Stimulated activated CD8-positive, alpha-beta memory T cell treated with anti-CD3 and anti-CD28 coated beads, Interleukin-15, amount 100 ng/mL, for 24 hours (primary cell): ENCODE measurements at places on chromosomes 16 and 17.

DNA sequence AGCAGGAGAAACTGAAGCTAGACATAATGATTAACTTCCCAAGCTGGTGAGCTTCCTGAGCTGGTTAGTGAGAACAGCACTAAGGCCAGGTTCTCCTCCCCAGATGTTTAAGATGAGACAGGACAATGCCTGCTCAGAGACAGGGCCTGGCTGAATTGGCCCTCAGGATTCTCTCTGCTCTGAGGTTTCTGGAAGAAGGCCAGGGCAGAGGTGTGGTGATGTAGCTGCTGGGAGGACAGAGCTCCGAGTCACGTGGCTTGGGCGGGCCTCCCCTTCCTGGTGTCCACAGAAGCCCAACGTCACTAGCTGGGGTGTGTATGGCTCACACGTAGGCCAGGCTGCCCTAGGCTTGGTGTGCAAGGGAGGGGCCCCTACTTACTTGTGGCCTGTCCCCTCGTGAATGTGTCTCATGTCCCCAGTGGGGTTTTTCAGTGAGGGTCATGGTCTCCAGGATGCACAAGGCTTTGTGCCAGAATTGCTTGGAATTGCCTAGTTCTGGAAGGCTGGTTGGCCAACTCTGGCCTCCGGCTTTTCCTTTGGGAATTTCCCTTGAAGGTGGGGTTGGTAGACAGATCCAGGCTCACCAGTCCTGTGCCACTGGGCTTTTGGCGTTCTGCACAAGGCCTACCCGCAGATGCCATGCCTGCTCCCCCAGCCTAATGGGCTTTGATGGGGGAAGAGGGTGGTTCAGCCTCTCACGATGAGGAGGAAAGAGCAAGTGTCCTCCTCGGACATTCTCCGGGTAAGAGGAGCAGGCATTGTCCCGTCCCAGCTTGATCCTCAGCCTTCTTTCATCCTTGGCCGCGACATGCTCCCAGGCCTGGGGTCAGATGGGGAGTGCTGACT lies 3.4 kb downstream of the NOD2 start:
- DNase-seq, result no peak

GRCh38 chr17:8117980-8118768 lies at the start of gene ALOXE3:
ALOXE3 (minus strand) TSS chr17:8118514; CDS start chr17:8117990, 524 bp downstream.
- DNase-seq, result no peak

DNA sequence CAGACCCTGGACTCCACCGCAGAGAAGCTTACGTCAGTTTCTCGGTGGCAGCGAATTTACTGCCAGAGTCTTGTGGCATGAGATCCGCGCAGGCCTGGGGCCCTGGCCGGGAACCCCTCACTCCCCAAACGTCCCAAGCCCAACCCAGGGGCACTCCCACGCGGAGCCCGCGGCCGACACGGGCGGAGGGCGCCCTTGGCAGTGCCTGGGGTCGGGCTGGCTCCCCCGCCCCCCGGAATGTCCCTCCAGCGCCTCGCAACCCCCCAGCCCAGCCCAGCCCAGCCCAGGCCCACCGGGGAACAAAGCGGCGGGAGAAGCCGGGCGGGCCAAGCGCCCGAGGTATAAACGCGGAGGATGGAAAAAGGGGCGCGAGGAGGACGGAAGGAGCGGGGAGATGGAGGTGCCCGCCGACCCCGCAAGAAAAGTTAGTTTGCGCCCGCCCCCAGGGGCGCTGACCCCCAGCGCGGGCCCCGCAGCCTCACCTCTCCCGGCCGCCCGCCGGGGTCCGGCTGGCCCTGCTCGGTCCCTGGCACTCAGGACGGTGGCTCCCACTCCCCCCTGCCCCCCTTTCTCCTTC lies 330 bp downstream of the CASKIN2 start:
- no peak for DNase-seq

- no peak for DNase-seq
Observed at GRCh38 chr17:50745631-50746030, 21.7 kb downstream of the ANKRD40CL start.

GRCh38 chr16:23917621-23918020 lies 81.8 kb downstream of the PRKCB start:
- no peak for DNase-seq

GRCh38 chr17:30290696-30291542 lies 825 bp downstream of the BLMH start:
- DNase-seq, result peak; percentile 8

- no peak for DNase-seq
Observed at GRCh38 chr17:18963126-18964017, 11.4 kb downstream of the SLC5A10 start.

- DNase-seq, result no peak
Observed at GRCh38 chr17:27878776-27879562, 14.2 kb downstream of the LYRM9 start.

GRCh38 chr17:77457572-77458201 lies 316.9 kb downstream of the SEC14L1 start:
- DNase-seq, result no peak

DNA sequence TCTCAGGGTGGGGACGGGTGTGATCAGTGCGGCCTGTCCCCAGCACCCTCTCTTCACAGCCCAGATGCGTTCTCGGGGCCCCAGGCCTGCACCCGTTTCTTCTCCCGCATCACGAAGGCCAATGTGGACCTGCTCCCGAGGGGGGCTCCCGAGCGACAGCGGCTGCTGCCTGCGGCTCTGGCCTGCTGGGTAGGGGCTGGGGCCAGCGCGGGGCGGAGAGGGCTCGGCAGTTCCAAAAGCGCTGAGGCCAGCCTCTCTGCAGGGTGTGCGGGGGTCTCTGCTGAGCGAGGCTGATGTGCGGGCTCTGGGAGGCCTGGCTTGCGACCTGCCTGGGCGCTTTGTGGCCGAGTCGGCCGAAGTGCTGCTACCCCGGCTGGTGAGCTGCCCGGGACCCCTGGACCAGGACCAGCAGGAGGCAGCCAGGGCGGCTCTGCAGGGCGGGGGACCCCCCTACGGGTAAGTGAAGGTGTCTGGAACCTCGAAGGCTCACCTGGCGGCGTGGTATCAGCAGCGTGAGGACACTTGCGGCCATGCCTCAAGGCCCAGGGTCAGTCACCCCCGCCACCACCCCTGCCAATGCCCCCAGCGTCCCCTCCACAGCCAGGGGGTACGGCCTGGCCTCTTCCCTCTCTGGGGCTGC lies 4.4 kb downstream of the MSLN start:
- DNase-seq, result no peak

DNA sequence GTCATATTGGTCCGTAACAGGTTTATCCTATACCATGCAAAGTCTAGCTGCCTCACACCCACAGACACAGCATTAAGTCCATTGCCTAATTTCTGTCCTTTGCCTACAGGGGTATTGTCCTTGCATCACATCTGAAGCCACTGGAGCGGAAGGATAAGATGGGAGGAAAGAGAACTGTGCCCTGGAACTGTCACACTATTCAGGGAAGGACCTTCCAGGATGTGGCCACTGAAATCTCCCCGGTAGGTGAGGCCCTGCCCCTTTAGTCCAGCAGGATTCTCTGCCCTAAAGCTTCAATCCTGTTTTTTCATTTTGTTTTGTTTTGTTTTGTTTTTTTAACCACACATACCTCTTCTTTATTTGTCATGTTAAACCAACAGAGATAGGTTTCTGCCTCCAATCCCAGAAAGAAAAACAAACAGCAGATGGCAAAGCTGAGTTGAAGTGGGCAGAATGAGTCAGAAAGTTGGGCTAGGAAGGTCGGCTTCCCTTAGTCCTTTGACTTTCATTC lies 2.2 kb upstream of the EFTUD2 start:
- DNase-seq, result no peak

GRCh38 chr17:30961209-30962188 lies 9.3 kb upstream of the RNF135 start:
- DNase-seq, result no peak

GRCh38 chr16:4664538-4665418 lies 28.6 kb upstream of the NUDT16L1 start:
- DNase-seq, result no peak

DNA sequence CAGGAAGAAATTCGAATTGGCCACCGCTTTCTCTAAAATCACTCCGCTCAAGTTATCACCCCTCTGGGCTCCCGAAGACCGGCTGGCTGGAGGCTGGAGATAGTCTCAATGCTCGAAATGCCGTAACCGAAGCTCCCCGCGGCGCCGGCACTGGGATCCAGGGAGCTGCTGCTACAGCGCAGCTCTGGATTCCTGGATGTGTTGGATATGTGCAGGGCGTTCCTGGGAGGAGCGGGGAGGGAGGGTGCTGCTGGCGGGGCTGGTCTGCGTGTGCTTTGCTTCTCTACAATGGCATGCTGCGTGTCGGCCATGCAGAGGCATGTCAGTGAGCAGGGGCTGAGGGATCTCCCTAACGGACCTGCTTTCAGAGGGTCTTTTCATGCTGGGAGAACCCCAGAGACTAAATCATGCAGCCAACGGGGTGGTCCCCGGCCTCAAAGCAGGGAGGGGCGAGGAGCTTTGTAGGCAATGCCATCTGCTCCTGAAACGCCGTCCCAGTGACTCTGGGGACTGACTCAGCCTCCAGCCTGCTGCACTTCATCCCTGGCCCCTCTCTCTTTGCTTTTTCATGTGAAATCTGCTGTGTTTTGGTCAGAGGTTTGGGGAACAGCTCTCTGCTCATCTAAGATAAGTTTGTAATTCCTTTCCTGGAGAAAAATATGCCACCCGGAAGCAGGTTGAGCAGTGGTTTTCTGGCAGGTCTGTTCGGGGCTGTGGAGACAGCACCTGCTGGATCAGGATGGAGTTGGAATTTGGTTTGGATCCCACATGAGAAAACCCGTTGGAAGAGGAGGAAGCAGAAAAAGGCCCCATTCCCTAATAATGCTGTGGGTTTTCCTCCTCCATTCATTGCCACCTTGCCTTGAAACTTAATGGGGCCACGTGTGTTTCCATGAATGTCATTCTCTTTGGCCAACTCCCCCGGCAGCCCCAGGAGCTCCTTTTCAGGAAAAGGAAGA lies 311.4 kb downstream of the SEC14L1 start:
- no peak for DNase-seq

GRCh38 chr16:85137323-85138072 lies 25.2 kb upstream of the CIBAR2 start:
- DNase-seq, result no peak

DNA sequence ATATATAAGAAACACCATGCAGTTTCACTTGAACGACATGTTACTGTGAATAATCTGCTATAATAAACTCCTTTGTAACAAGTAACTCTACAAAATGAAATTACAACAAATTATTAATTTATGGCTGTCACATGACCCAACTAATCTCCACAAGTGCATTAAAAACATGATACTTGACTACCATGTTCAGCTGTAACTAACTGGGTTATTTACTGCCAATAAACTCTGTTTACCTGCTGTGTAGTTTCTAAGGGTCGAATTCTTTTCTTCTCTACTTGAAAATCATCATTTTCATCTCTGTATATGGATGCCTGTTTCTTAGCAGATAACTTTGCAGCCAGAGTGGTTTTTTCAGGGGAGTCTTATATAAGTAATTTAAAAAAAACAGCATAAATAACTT lies 14.4 kb downstream of the BRIP1 start:
- DNase-seq, result no peak

GRCh38 chr17:36600936-36601302 lies 464 bp upstream of the MRM1 start:
- peak; percentile 13 for DNase-seq

DNA sequence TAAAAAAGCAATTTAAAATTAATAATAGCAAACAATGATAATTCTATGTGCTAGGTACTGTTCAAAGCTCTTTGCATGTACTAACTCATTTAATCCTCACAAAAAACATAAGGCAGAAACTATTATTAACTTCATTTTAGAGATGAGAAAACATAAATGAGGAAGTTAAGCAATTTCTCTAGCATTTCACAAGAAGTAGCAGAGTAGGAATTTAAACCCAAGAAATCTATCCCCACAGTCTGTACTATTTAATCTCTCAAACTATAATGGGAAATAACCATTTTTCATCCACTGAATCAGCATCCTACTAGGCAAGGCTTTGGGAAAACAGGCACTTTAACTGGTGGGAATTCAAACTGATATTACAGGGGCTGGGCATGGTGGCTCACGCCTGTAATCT lies 42.2 kb upstream of the INTS2 start:
- no peak for DNase-seq

- peak; percentile 1 for DNase-seq
Observed at GRCh38 chr17:14926526-14927122, 338.5 kb downstream of the PMP22 start.

GRCh38 chr17:42286411-42287221 lies 1.7 kb upstream of the STAT5A start:
- DNase-seq, result no peak

GRCh38 chr16:81006211-81006812 lies 373 bp downstream of the CMC2 start:
- peak; percentile 29 for DNase-seq

DNA sequence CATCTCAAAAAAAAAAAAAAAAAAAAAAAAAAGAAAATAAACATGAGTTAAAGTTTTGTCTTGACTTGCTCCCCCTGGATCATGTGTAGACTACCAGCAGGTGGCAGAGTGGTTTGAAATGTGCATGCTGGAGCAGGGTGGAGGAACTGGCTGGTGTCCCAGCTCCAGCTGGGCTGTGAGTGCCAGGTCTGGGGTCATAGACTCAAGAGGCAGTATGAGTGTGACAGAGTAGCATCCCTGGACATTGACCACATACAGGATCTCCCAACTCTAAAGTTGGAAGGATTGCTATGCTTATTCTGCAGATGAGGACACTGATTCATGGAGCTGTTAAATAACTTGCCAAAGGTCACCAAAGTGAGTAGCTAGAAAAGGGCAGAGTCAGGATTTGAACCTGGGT lies 198.0 kb upstream of the MPHOSPH6 start:
- DNase-seq, result no peak

DNA sequence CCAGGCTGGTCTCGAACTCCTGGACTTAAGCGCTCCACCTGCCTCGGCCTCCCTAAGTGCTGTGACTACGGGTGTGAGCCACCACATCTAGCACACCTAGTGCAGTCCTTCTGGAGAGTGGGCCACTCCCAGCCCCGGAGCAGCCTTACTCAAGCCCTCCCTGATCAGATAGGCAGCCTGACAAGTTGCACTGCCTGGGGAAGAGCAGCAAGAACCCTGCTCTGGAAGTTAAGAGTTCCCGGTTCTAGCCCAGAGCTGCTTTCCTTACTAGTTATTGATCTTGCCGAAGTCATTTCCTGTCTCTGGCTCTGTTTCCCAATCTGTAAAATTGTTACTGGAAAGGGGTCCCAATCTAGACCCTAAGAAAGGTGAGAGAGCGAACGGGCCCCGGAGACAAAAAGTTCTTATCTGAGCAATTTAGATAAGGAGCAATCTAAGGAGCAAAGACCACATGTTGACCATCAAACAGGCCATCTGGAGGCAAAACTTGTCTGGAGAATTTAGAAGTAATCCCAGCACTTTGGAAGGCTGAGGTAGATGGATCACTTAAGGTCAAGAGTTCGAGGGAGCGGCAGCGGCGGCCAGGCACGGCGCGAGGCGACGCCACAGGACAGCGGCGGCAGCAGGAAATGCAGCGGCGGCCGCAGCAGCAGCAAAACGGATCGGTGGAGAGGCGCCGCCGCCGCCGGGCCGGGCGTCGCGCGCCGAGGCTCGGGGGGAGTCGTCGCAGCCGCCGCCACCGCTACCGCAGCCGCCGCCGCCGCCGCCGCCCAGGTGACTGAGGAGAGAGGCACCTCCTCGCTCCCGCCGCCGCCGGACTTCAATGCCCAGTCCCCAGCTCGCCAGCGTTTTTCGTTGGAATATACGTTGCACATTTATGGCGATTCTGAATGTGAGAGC lies 4.3 kb upstream of the NAGLU start:
- no peak for DNase-seq
